Skeletal muscle tissue (tissue), 5 donors: ENCODE measurements at places on chromosomes 7 and 10. TPM values are rescaled to one million over a fixed set of nuclear protein-coding genes. Genes with fewer than 3 reads are reported as not detected.

Gene ANKRD30A
- total RNA-seq = not detected

Gene ZNF277
- 17.7 TPM for total RNA-seq

Gene NOD1
- 13.0 TPM for total RNA-seq

Gene GPR141
- 1.0 TPM for total RNA-seq

Gene AMZ1
- under 0.01 TPM for total RNA-seq

Gene IDI2
- total RNA-seq = not detected

Gene CAMK2B
- 4.7 TPM for total RNA-seq

Gene COL26A1
- total RNA-seq = 7.8 TPM

Gene PNLIPRP2
- total RNA-seq = not detected

Gene NRCAM
- 13.6 TPM for total RNA-seq

Gene CPA1
- 2.6 TPM for total RNA-seq

Gene ANKRD26
- total RNA-seq = 13.6 TPM

Gene CDHR1
- total RNA-seq = under 0.01 TPM

Gene GTF2IRD1
- 16.2 TPM for total RNA-seq

Gene ABCB1
- under 0.01 TPM for total RNA-seq

Gene ZNF775
- total RNA-seq = 6.8 TPM

Gene HOXA11
- 2.1 TPM for total RNA-seq

Gene ASB4
- total RNA-seq = 24.0 TPM

Gene DCLRE1A
- 5.2 TPM for total RNA-seq

Gene MBL2
- total RNA-seq = not detected

Gene APBB1IP
- 4.2 TPM for total RNA-seq

Gene FAS
- 8.4 TPM for total RNA-seq

Gene GRM3
- under 0.01 TPM for total RNA-seq

Gene CDK14
- total RNA-seq = 25.1 TPM

Gene PHYHIPL
- total RNA-seq = 0.52 TPM

Gene RSPH10B
- 2.1 TPM for total RNA-seq

Gene THNSL1
- 6.8 TPM for total RNA-seq

Gene CCDC136
- 4.7 TPM for total RNA-seq

Gene ARMC3
- total RNA-seq = not detected

Gene RHBDD2
- total RNA-seq = 7.8 TPM

Gene EPHB4
- 72.5 TPM for total RNA-seq

Gene CASP7
- total RNA-seq = 13.6 TPM

Gene CYP26C1
- not detected for total RNA-seq

Gene HYAL4
- total RNA-seq = under 0.01 TPM

Gene PSD
- total RNA-seq = 3.7 TPM

Gene PANK1
- total RNA-seq = 17.7 TPM

Gene ZCWPW1
- total RNA-seq = 3.1 TPM

Gene ZNF735
- not detected for total RNA-seq

Gene TEX47
- not detected for total RNA-seq

Gene KIAA1217
- 16.2 TPM for total RNA-seq

Gene ADAM12
- total RNA-seq = 13.0 TPM

Gene MSMB
- total RNA-seq = not detected

Gene ZMIZ2
- 4.2 TPM for total RNA-seq

Gene CYP2E1
- total RNA-seq = 1.0 TPM

Gene DGKI
- 1.0 TPM for total RNA-seq

Gene PILRB
- total RNA-seq = 4.2 TPM

Gene TFEC
- total RNA-seq = 2.1 TPM

Gene C10orf105
- not detected for total RNA-seq

Gene CCDC172
- total RNA-seq = not detected

Gene KCNH2
- total RNA-seq = 7.3 TPM

Gene PTF1A
- not detected for total RNA-seq

Gene LRRC4
- 1.0 TPM for total RNA-seq

Gene DYNC1I1
- 1.6 TPM for total RNA-seq

Gene SYT15B
- not detected for total RNA-seq

Gene TMEM196
- total RNA-seq = 0.52 TPM

Gene P4HA1
- 53.8 TPM for total RNA-seq

Gene ADRB1
- 0.52 TPM for total RNA-seq

Gene LOXL4
- total RNA-seq = 4.2 TPM

Gene AZGP1
- 9.4 TPM for total RNA-seq
